Stimulated activated CD8-positive, alpha-beta memory T cell treated with anti-CD3 and anti-CD28 coated beads, Interleukin-4, amount 100 ng/mL, for 1 hour (primary cell): ENCODE measurements at places on chromosomes 1 and 21.

DNA sequence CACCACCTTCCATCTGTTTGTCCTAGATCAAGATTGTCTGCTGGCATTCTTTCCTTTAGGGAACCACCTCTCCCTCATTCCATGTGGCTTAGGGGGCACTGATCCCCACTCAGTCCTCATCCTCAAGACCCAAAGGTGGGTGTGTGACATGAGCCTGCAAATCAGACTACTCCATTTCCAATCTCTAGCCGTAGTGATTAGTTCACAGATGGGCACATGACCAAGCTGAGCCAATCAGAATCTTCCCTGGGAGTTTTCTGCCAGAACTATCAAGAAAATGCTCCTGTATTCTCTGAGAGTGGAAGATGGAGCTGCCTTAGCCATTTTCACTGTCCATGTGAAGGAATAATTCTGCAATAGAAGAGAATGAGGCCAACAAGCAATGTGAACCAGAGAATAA, 19.3 kb upstream of the PTPRF start:
- DNase-seq = no peak

GRCh38 chr1:234372011-234372757, 1.1 kb upstream of the COA6 start:
- no peak for DNase-seq

DNA sequence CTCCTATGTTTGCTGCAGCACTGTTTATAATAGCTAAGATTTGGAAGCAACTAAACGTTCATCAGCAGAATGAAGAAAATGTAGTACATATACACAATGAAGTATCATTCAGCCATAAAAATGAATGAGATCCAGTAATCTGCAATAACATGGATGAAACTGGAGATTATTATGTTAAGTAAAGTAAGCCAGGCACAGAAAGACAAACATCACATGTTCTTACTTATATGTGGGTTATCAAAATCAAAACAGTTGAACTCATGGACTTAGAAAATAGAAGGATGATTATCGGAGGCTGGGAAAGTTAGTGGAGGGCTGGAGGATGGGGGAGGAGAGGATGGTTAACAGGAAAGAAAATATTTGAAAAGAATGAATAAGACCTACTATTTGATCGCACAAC, 1017.6 kb downstream of the KCNT2 start:
- no peak for DNase-seq

- DNase-seq = no peak
These were observed 3.3 kb downstream of the SUCO start for GRCh38 chr1:172536256-172536655.

- no peak for DNase-seq
These were observed at the start of gene RHBDL2 for GRCh38 chr1:38941527-38942019. RHBDL2 (minus strand) TSS chr1:38941830; CDS start chr1:38919212, 22,618 bp downstream.

- DNase-seq = no peak
These were observed 51.5 kb downstream of the RPL5 start for GRCh38 chr1:92883297-92883696.

GRCh38 chr1:159827102-159827490, 423 bp downstream of the SLAMF8 start:
- DNase-seq = no peak
